ENCODE measurements at places on chromosomes 12 and 14. TPM values are rescaled to one million over a fixed set of nuclear protein-coding genes. Genes with fewer than 3 reads are reported as not detected.

- no peak overlapping the region for H3K4me3 ChIP-seq
- peaks cover 28% of the 10 kb centered on the region for H3K4me1 ChIP-seq
- DNase-seq, result peak; percentile 6
Measured at GRCh38 chr12:110733089-110733715, 9.5 kb downstream of the PPP1CC start.

- no peaks in the 10 kb centered on the region for H3K27me3 ChIP-seq
- no peaks in the 10 kb centered on the region for H3K4me1 ChIP-seq
- H3K4me3 ChIP-seq, result no peak overlapping the region
- H3K27ac ChIP-seq, result no peak overlapping the region
- no peaks in the 10 kb centered on the region for H3K36me3 ChIP-seq
Measured at GRCh38 chr14:67889455-67889854, 69.9 kb downstream of the RAD51B start.

GRCh38 chr12:112946236-112947000 is 8.1 kb downstream of the OAS3 start:
- H3K27me3 ChIP-seq, result no peaks in the 10 kb centered on the region
- no peaks in the 10 kb centered on the region for H3K36me3 ChIP-seq
- no peak overlapping the region for H3K27ac ChIP-seq
- H3K4me1 ChIP-seq, result no peaks in the 10 kb centered on the region

GRCh38 chr12:29733060-29733459 is 50.7 kb downstream of the TMTC1 start:
- no peak for DNase-seq
- no peaks in the 10 kb centered on the region for H3K36me3 ChIP-seq
- H3K4me3 ChIP-seq, result no peak overlapping the region

MTERF2 gene
- 25.1 TPM for total RNA-seq
